Ecto neural progenitor cell (in vitro differentiated cells): ENCODE measurements at places on chromosomes 7 and 10.

DNA sequence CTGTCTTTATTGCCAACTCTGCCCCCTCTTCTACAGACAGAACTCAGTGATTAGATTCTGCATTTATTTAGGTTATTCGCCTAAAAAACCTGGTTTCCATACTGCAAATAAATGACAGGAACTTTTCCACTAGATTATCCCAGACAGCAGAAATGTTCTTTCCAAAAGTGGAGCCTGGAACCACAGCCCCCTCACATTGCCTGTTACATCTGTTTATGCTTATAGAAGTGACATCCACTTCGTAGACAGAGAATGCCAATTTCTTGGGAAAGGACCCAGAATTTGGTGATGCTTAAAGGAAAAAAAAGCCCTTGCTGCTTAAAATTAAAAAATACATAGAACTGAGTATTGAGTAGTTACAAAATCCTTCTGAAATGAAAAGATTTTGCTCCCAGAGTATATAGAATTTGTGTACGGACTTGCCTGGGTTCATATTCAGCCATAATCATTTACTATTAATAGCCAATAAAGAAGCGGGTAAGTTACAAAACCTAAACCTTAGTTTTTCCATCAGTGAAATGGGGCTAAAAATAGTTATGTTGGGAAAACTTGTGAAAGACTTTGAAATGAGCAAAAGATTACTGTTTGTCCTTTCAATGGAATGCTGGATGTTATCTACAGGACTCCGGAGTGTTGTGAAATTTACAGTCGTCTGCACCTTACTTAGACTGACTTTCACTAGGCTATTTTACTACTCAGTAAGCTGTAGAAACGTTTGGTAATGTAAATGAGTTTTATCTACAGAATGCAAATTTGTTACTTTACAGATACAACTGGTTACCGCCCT is 1.1 kb upstream of the PPP1R9A start:
- no peak for DNase-seq

DNA sequence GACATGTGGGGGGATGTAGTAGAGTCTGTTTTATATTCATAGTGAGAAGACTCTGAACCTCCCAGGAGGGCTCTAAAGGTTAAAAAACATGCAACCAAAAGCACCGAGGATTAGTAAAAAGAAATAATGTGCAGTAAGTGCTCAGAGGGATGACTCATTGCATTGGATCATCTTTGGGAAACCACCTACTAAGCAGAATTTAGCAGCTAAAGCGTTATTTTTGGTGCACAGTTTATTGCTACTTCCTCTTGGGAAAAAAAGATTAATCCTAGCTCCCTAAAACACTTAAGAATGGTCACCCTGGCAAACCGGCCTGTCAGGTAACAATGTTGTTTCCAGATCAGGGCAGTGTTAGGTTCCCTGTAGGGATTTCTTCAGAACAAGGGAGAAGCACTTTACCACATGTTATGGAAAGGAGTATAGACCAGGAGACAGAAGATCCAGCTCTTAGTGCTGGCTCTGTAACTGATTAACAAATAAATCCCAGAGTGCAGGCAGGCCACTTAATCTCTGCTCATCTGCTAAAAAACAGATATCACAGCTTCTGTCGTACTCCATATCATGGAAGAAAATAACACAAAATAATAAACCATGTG is 44.8 kb upstream of the FAM133B start:
- DNase-seq: no peak

- no peak for DNase-seq
These were observed 104.7 kb downstream of the LSM5 start for GRCh38 chr7:32385316-32385956.

DNA sequence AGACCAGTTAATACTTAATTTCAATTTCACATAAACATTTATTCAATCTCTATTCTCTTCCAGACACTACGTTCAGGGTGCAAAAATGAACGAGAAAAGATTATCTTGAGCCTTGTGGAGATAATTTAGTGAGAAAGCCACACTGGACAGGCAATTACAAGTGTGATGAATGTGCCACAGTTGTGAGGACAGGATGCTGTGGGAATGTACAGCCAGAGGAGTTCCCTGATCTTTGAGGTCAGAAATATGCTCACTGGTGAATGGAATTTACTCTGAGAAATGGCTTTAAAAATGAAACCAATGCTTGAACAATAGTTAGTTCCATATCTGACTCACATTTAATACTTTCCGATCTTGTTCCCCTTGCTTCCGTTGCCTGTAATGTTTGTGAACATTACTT is 864.8 kb downstream of the GATA3 start:
- no peak for DNase-seq
